SJSA1 (cell line): ENCODE measurements at places on chromosomes 6 and 20. TPM values are rescaled to one million over a fixed set of nuclear protein-coding genes. Genes with fewer than 3 reads are reported as not detected.

GRCh38 chr6:90186026-90186425, 110.6 kb downstream of the BACH2 start:
- H3K27ac ChIP-seq, result no peak overlapping the region
- peaks cover 25% of the 10 kb centered on the region for H3K4me1 ChIP-seq
- no peaks in the 10 kb centered on the region for H3K27me3 ChIP-seq
- no peak overlapping the region for H3K4me3 ChIP-seq
- H3K36me3 ChIP-seq, result no peaks in the 10 kb centered on the region

- H3K27me3 ChIP-seq, result no peaks in the 10 kb centered on the region
- no peak overlapping the region for H3K4me3 ChIP-seq
- DNase-seq, result no peak
- H3K4me1 ChIP-seq, result no peaks in the 10 kb centered on the region
- H3K27ac ChIP-seq, result no peak overlapping the region
Measured at GRCh38 chr6:68546620-68547019, 88.5 kb upstream of the ADGRB3 start.

DNA sequence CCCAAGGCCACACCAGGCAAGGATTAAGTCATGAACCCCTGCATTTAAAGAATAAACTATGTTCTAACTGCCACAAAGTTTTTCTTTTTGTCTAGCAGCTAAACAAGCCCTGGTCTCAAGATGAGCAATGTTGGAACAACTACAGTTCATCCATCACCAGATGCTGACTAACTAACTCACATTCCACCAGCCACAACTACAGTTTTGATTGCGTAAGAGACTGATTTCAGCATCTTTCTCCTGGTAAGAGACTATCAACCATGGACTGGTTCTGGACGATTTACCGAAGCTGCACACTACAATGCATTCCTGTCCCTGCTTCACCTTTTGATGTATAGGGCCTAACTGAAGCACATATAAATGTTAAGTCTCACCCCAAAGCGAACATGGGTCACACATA, 43.0 kb downstream of the F13A1 start:
- no peak overlapping the region for H3K4me3 ChIP-seq
- DNase-seq, result no peak
- no peak overlapping the region for H3K27ac ChIP-seq
- H3K36me3 ChIP-seq, result no peaks in the 10 kb centered on the region

DNA sequence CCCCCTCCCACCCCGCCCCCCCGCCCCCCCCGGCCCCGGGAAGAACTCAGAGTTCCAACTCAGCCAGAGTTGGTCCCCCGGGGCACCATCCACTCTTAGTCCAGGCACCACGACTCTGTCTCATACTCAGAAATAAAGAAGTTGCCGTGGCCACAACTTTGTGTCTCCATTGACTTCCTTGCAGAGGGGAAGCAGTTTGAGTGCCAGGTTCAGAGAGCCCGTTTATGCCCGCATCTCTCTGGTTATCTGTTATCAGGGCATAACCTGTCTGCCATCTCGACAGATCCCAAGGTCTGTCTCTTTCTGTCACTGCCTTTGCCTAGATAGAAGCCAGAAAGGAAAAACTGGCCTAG, 605 bp downstream of the CDC5L start:
- peaks cover 26% of the 10 kb centered on the region for H3K4me1 ChIP-seq
- peaks cover 32% of the 10 kb centered on the region for H3K36me3 ChIP-seq
- peak overlapping the region; percentile 73 for H3K4me3 ChIP-seq
- no peak for DNase-seq
- H3K27me3 ChIP-seq, result no peaks in the 10 kb centered on the region

The C20orf202 gene
- not detected in 2 replicates for total RNA-seq

DNA sequence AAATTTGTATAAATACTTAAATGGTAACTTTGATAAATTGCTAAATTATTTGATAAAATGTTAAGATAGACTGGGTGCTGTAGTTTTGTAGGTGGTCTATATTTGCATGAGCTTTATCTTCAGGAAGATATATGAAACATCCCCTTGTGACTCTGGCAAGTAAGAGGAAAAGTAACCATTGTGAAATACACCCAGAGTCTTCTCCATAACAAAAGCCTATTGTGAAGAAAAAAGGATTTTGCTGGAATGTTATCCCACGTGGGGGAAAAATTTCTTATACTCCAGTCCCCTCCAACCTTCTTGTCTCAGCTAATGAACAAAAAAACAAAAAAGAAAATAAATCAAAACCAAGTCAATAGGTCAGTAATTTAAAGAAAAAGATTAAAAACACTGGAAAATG, 600.7 kb downstream of the HDGFL1 start:
- no peaks in the 10 kb centered on the region for H3K27me3 ChIP-seq
- no peak overlapping the region for H3K4me3 ChIP-seq
- H3K27ac ChIP-seq, result no peak overlapping the region
- DNase-seq, result no peak
- no peaks in the 10 kb centered on the region for H3K36me3 ChIP-seq
- H3K4me1 ChIP-seq, result peaks cover 15% of the 10 kb centered on the region

GRCh38 chr6:85961746-85962145, 319.1 kb upstream of the SYNCRIP start:
- no peak overlapping the region for H3K4me3 ChIP-seq
- DNase-seq, result no peak
- no peak overlapping the region for H3K27ac ChIP-seq
- no peaks in the 10 kb centered on the region for H3K27me3 ChIP-seq
- H3K4me1 ChIP-seq, result no peaks in the 10 kb centered on the region
